ENCODE measurements at places on chromosomes 16 and 17. TPM values are rescaled to one million over a fixed set of nuclear protein-coding genes. Genes with fewer than 3 reads are reported as not detected.

- DNase-seq: no peak
Observed at GRCh38 chr16:19967963-19968362, 83.3 kb upstream of the GPRC5B start.

GRCh38 chr16:72853575-72854266 is 194.2 kb downstream of the ZFHX3 start:
- no peak for DNase-seq

DNA sequence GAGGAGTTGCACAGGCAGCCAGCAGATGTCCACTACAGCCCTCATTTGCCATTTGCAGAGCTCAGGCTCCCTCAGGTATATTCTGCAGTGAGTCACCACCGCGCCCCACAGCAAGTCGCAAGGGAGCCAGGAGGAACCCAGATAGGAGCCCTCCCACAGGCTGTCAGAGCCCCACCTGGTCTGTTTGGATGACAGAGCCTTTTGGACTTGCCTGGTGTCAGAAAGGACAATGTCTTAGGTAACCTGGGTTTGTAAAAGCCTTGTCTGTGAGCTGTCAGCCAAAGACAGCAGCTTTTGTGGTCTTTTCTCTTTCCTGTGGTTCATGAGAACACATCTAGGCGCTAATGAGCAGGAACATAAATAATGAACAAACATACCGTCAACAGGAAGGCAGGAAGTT is 70.9 kb downstream of the GNAO1 start:
- DNase-seq: no peak

The C17orf113 gene
- 0.49 TPM for total RNA-seq

The HBA2 gene
- total RNA-seq: 697 TPM
